Cortex of kidney (tissue), 1 donor: ENCODE measurements at places on chromosomes 13 and 19.

DNA sequence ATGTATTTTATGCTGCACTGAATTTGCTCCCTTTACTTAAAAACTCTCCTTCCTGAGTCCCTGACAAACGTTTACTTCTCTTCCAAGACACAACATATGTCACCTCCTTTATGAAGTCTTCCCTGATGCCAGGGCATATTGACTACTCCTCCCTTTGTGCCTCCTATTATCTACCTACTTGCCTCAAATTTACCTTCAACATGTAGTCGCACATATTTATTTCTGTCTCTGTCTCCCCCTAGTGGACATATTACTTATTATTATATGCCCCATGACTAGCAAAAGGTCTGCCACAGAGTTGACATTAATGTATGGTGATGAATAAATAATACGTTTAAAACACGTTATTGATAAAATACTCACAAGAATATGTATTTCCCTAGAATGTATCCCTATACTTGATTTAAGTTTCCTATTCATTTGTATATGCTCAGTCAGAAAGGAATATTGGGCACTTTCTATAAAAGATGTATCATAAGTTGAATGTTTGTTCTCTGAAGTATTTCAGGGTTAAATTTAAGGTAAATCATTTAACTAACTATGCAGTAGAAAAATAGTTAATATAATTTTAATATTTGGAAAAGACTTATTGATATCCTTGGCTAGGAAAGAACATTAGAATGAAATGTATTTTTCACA lies 250.3 kb upstream of the ATXN8OS start:
- DNase-seq = no peak

- DNase-seq = no peak
These were observed 86.7 kb downstream of the COL4A2 start for GRCh38 chr13:110393761-110394160.

GRCh38 chr19:46426035-46426505 lies 2.7 kb downstream of the PNMA8C start:
- no peak for DNase-seq

DNA sequence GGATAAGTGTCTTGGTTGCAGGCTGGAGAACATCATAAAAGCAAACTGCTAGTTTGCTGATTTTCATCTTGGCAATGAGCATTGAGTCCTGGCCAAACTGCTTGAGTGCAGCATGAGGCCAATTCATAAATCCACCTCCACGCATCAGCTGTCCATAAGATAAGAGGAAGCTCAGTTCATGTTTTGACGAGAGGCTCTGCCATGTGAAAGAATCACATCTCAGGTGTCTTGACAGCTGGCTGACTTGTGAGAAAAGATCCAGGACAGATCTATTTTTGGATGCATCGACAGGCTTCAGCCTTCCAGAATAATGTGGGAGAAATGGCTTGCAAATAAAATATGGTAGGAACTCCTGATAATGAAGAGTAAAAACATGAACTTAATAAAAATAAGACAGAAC lies 5.4 kb upstream of the ZNF682 start:
- DNase-seq = no peak

GRCh38 chr13:44132710-44133109 lies 240.9 kb upstream of the SERP2 start:
- DNase-seq = no peak

DNA sequence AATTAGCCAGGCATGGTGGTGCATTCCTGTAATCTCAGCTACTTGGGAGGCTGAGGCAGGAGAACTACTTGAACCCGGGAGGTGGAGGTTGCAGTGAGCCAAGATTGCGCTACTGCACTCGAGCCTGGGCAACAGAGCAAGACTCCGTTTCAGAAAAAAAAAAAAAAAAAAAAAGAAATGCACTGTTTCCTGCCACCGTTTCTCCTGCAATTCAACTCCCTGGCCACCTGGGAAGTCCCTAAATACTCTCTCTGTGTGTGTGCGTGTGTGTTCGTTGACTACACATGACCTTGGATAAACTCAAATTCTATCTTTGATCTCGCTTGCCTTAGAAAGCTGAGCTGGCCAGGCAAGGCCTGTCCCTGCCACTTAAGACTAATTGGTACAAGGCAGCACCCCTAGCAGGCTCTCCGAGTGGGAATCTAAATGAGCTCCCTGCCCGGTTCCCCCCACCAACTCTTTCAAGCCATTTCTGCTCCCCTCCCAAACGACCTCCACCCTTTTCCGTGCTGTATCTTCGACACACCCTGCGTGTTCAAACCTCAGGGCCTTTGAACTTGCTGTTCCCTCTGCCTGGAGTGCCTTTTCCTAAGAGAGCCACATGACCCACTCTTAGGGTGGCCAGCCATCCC lies 5.2 kb upstream of the BCAT2 start:
- no peak for DNase-seq

GRCh38 chr13:88042489-88042888 lies 371.3 kb downstream of the SLITRK5 start:
- DNase-seq = no peak

DNA sequence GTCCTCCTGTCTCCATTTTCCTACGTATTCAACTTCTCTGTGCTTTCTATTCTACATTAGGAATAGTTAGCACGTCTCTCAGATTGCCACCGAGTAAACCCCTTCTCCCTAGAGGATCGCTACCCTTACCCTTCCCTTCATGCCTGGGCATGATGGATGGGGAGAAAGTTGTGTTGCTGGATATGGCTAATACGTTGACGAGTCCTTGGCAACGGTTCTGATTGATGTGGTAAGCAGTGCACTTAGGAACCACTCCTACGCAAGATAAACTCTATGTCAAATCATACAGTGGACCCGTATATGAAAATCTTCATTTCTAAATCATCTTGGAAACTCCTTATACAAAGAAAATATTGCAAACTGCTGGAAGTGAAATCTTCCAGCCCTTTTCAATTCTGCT lies 224.5 kb downstream of the EFNB2 start:
- no peak for DNase-seq

- no peak for DNase-seq
These were observed 959 bp upstream of the IGFL3 start for GRCh38 chr19:46125447-46125846.
